ENCODE measurements at places on chromosomes 13 and 19.

- no peak for DNase-seq
These were observed 163.0 kb upstream of the IRS2 start for GRCh38 chr13:109949397-109949796.

DNA sequence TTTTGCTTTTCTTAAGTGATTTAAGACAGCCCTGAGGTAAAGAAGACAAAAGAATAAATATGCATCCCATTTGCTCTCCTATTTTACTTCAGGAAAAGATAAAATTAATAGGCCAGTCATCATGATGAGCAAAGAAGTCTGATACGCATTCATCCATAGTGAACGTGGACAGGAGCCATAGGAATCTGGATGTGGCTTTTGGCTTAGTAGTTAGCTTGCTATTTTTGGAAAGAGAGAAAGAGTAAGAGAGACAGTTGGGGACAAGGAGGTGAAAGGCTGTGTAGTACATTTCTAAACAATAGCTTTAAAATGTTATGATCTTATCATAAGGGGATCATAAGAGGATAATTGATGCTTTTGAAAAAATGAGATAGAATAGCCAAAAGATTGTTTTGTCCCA, 545.2 kb downstream of the IRS2 start:
- no peak for DNase-seq

- DNase-seq = no peak
These were observed 118.2 kb upstream of the ARGLU1 start for GRCh38 chr13:106686163-106686562.

- DNase-seq = peak; percentile 19
These were observed 83.0 kb downstream of the POLR1D start for GRCh38 chr13:27704681-27705080.

- peak; percentile 62 for DNase-seq
These were observed 15.7 kb downstream of the STK11 start for GRCh38 chr19:1220976-1221903.

- peak; percentile 5 for DNase-seq
These were observed 12.7 kb upstream of the ZNF431 start for GRCh38 chr19:21128901-21129698.

Measured in choroid plexus epithelial cell (primary cell).